ENCODE measurements at places on chromosomes 1 and 21.
A peak's percentile ranks its signal among the peaks of the same experiment; 100 is the strongest.

- DNase-seq = no peak
Observed at GRCh38 chr1:1921459-1921862, 2.4 kb upstream of the TMEM52 start.

DNA sequence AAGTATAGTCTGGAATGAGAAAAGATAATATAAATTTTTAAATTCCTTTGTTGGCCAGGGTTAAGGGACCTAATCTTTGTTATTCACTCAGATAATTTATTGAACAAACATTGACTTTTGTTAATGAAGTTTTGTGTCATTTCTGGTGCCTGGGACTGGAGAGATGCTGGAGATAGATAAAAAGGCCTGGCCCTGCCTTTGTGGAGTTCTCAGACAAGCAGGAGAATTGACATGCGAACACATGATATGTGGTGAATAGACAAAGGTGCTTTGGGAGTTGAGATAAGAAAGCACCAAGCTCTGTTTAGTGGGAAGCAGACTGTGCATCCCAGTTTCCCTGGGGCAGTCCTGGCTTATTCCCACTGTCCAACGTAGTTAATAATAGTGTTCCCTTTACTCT lies 8.5 kb downstream of the C1orf21 start:
- no peak for DNase-seq

DNA sequence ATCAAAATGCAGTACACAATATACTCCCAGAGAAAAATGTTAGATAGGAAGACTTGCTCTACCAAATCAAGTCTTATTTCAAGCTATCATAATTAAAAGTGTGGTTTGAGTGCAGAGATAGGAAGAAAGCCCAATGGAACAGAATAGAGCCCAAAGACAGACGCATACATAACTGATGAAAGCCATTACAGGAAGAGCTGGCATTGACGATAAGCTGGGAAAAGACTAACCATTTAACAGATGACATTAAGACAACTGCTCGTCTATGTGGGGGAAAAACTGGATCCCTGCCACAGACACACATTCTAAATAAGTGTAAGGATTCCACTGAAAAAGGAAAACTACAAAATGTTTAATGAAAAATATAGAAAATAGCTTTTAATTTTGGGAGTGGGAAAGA lies 85.5 kb downstream of the NGF start:
- no peak for DNase-seq

GRCh38 chr1:65527190-65527589 lies 106.7 kb downstream of the LEPR start:
- DNase-seq = peak; percentile 70

Data from fibroblast of skin of right quadriceps (primary cell).